ENCODE measurements at places on chromosomes 12 and 14.

GRCh38 chr14:33693237-33693636, 257.6 kb downstream of the EGLN3 start:
- no peak for DNase-seq

GRCh38 chr12:15074351-15074750, 101.5 kb downstream of the PDE6H start:
- DNase-seq = no peak

GRCh38 chr12:132305560-132305966, 23.8 kb downstream of the GALNT9 start:
- no peak for DNase-seq

DNA sequence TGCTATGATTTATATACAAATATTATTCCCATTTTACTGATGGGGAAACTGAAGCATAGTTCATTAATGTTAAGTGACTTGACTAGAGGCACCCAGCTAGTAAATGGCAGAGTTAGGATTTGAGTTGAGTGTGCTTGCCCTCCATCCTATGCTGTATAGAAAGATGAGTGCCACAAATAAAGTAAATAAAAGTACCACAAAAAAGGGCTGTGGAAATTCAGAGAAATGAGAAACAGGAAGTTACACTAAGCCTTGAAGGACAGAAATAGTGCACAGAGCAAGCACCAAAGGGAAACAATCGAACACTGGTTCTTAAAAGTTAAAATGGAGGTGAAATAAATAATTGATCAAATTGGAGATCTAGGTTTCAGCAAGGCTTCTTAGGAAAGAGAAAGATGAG, 9.2 kb upstream of the ABCD2 start:
- no peak for DNase-seq

GRCh38 chr14:37545174-37545573, 49.9 kb downstream of the FOXA1 start:
- no peak for DNase-seq

DNA sequence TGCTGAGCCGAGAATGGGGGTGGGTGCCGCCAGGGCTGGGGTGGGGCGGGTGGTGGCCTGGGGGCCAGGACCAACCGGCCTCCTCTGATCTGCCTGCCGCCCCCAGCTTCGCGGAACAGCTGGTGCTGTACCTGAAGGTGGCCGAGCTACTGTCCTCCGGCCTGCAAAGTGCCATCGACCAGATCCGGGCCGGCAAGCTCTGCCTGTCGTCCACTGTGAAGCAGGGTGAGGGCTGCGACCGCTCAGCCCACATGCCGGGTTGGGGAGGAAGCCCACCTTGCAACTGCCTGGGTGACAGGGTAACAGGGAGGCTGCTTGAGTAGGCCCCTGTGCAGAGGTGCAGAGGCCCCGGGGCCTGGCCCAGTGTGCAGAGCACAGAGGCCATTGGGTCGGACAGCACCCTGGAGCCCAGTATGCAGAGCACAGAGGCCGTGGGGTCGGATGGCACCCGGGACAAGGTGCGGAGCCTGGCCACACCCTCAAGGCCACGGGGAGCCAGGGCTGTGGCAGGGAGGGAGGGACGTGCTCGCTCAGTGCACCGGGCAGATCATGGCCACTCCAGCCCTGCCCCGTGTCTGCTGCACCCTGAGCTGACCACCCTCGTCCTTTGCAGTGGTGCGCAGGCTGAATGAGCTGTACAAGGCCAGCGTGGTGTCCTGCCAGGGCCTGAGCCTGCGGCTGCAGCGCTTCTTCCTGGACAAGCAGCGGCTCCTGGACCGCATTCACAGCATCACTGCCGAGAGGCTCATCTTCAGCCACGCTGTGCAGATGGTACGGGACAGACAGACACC, 9.5 kb upstream of the PUS1 start:
- no peak for DNase-seq

- DNase-seq = no peak
These were observed 5.8 kb downstream of the CCNB1IP1 start for GRCh38 chr14:20327005-20327869.

GRCh38 chr12:31751085-31751484, 22.3 kb upstream of the AMN1 start:
- no peak for DNase-seq

- peak; percentile 9 for DNase-seq
These were observed at the start of gene RASAL1 for GRCh38 chr12:113135178-113136127. Gene RASAL1 (minus strand): TSS chr12:113135761. CDS start chr12:113135462, 299 bp downstream.

- no peak for DNase-seq
These were observed 80.8 kb upstream of the AMIGO2 start for GRCh38 chr12:47160316-47161244.

DNA sequence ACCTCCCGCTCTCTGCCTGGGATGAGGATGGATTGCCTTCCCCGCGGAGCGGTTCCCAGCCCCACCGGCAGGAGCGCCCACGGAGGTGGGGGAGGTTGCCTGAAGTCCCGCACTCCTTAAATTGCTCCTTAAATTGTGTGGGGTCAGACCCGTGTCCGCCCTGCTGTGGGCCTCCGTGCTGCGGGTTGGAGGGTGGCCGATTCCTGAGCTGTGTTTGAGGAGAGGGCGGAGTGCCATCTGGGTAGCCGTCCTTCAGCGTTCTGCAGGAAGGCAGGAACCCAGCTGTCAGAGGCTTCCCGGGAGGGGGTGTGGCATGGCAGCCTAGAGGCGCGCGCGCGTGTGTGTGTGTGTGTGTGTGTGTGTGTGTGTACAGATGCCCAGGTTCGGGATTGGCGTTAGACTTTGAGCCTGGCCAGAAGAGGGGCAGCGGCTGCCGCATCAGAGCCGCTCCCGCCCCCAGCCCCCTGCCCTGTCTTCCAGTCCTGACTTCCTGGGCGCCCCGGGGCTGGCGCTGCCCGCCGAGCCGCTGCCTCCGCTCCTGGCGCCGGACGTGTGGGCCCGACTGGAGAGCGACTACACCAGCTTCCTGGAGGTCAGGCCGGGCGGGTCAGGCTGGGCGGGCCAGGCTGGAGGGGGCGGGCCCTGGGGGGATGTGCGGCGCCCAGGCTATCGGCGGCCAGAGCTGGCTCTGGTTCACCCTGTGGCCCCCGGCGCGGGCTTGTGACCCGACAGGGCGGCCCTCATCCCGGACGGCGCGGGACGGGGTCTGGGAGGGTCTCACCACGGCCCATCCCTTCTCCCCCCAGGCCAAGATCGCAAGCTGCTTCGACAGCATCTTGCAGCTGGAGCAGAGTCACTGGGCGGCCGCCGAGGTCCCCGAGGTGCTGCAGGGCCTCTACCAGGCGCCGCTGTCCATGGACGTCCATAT, 9.2 kb downstream of the EXOC3L4 start:
- no peak for DNase-seq

GRCh38 chr14:100536121-100536510, 51.1 kb downstream of the BEGAIN start:
- no peak for DNase-seq

- no peak for DNase-seq
These were observed 82.0 kb upstream of the HMGA2 start for GRCh38 chr12:65742018-65743010.

DNA sequence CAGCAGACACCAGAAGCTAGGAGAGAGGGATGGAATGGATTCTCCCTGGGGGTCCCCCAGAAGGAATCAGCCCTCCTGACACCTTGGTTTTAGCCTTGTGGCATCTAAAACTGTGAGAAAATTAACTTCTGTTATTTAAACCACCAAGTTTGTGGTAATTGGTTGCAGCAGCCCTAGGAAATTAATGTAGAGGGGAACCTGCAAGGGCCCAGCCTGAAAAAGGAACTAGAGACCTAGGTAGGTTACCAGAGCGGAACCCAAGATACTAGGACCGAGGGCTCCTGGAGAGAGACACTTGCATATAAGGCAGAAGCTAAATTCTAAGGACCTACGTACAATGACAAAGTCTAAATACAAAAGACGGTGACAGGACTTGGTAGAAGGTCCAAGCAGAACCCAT, 8.1 kb upstream of the DENND5B start:
- DNase-seq = no peak

DNA sequence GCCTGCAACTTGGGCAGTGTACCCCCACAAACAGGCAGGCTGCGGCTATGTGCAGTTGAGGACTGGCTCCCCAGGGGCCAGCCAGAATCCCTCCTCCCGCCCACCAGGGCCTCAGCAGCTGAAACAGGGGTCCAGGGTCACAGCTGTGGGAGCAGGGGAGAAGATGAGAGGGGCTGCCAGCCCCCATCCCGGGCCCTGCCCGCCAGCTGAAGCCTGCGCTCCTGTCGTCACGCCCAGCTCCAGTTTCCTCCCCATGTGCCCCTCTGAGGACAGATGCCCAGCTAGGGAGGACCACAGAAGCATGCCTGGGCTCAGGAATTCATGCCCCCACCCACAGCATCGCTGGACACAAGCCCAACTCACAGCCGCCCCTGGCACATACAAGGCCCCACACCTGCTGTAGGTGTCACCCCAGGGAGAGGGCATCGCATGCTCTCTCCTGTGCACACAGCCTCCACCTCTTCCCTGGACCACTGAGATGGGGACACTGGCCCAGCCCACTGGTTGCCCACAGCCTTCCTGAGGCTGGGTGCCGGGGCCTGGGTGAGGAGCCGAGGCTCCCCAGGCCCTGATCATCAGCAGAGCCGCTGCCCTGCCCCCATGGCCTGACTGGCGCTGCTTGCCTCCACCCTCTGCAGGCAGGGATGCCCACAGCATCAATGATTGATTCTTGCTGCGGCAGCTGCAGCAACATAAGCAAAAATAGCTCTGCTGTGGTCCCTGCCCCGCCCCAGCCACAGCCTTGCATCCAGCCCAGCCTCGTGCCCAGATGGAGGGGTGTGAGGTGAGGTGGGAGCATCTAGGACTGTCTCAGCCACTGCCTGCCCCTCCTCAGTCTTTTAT, 3.7 kb upstream of the CLBA1 start:
- no peak for DNase-seq

- DNase-seq = no peak
These were observed 21.9 kb downstream of the RNFT2 start for GRCh38 chr12:116759783-116760621.

- DNase-seq = no peak
These were observed 130.7 kb downstream of the TMTC2 start for GRCh38 chr12:82817368-82817767.

DNA sequence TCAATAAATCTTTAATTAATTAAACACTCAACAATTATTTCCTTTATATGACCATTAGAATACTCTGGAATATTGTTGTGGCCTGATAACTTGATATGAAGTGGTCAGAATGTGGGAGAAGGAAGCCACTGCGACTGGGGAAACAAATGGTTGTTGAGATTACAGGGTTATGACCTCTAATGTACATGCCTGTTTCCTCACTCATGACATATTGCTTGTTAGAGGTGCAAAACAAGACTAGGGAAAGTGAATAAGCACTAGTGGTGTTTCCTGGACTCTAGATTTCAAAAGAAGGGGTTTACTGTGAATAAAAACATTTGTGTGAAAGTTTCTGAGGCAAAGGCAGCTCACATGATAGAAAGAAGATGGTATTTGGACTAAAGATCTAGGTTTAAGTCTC, 53.3 kb downstream of the STAB2 start:
- DNase-seq = no peak

DNA sequence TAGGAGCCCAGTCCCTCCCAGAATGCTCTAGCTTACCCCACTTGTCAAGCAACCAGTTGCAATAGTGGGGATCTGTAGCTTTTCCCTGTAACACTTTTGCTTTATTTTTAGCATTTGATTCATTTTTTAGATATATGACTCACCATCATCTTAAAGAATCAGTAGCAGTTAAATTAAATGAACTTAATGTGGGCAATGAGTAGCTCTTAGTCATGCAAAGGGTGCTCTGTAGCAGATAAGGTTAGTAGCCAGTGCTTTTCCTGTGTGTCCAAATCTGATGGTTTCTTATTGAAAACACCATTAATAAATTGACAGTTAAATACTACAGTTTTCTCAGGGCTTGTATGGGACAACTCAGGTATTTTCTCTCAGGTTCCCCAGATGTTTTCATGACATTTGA, 311.8 kb downstream of the RERGL start:
- no peak for DNase-seq

GRCh38 chr14:85041618-85042017, 488.3 kb upstream of the FLRT2 start:
- DNase-seq = no peak

DNA sequence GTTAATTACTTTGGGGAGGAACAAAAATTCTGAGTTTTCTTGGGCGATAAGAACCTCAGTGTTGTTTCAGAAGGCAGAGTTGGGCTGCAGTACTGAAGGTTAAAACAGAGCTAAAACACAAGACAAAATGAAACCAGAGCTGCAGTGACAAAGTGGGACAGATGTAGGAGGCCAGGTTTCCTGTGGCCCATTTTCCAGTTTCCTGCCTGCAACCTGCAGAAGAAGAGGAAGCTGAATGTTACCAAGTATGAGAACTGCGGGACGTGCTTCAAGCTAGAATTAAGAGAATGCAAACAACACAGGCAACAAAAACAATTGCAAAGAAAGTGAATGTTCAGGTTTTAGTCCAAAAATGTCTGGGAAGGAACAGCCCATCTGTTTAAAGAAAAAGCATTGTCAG, 17.8 kb downstream of the ELK3 start:
- DNase-seq = peak; percentile 91

- DNase-seq = no peak
These were observed 207.5 kb downstream of the ETV6 start for GRCh38 chr12:11856971-11857370.

DNA sequence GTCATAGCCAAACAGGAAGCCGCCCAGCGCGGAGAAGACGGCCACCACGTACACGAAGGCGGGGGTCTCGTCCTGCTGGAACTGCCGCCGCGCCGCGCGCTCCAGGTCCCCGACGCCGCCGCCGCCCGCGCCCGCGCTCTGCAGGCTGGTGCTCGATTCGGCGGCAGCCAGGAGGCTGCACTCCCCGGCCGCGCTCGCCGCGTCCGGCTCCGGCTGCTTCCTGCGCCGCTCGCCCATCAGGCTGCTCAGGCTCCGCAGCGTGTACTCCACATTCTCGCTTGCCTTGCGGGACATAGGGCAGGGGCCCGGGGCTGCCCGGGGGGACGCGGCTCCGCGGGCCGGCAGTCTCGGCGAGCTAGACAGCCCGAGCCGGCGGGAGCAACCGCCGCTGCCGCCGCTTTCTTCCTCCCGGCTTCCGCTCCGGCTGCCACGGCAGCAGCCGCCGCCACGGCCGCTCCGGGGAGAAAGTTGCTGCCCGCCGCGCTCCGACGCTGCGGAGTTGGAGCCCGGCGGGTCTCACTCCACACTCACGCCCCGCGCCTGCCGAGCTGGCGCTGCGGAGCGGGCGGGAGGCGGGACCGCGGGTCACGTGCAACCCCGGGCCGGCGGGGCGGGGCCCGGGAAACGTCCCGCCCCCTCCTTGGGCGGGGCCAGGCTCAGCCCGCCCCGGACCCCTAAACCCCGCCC, at the start of gene SLC2A13:
SLC2A13 (minus strand) TSS at position 567 of the 687 bp plus-strand sequence; CDS start at position 294, 273 bp downstream.
- DNase-seq = peak; percentile 32

DNA sequence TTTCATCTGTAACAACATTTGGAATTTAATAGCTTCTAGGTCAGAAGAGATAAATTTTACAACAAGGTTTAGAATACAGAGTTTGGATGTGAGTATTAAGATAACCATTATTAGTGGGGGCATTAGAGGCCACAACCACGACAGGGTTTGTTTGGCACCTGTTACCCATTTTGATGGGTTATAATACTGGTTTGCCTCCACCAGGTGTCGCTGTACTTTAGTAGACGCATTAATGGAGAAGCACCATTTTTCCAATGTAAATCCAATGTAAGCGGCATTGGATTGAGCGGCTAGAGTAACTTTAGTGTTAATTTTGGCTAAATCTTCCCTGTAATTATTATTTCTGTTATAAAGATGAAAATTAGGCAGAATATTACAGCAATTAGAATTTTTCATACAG, 136.2 kb downstream of the SLCO1B3 start:
- DNase-seq = no peak

- DNase-seq = no peak
These were observed 46.8 kb downstream of the TCHP start for GRCh38 chr12:109946913-109947312.

Data from bone marrow (tissue), 2 donors.